ENCODE measurements at places on chromosomes 7 and 10.

- DNase-seq, result no peak
Observed at GRCh38 chr7:66426996-66427395, 201.7 kb upstream of the KCTD7 start.

DNA sequence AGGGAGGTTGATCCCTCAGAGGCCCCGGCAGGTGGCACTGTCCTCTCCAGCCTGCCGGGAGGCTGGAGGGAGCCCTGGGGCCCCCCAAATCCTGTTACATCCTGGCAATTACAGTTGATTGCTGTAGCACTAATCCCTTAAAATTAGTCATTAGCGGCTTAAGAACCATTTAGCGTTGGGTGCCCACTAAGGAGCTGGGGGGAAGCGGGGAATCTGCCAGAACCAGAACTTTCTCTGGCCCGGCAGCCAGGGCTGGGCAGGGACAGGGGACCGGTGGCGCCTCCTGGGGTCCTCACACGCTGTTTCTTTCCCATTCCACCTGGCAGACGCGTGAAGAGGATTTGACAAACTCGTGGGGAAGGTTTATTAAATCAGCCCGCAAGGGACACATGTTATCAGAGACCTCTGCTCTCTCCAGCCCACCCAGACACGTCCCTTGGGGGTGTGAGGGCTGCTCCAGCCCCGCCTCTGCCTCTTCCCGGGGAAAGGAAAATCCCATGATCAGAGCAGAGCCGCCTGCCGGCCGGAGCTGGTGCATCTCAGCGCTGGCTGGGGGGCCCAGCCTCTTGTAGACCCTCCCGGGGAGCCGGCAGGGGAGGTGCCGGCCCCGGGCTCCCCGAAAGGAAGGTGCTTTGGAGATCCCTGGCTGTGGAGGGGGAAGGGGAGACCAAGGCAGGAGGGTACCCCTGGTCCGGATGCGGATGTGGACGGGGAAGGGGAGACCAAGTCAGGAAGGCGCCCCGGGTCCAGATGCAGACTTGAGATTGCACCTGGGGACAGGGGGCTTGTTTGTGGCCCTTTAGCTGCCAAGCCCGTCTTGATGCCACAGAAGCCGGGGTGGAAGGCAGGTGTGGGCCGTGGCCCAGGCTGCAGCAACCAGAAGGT is 142.7 kb downstream of the ELFN1 start:
- no peak for DNase-seq

DNA sequence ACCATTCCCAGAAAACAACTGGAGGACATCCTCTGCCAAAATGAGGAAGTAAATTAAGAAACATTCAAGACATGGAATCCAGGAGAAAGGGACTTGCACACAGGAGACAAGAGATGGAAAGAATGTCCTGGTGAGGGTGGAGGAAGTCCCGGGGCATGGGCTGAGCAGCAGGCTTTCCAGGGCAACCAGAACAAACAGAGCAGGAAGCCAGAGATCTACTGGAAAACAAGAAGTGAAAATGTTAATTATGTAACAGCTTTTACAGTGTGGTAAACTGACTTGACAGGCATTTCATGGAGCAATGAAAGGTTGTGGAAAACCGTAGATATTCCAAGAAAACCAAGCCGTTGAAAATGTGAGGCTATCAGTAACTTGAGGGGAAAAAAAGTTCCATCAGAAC is 55.2 kb upstream of the ZNF746 start:
- no peak for DNase-seq

GRCh38 chr10:100327007-100327717 is 2.9 kb downstream of the PKD2L1 start:
- DNase-seq, result no peak

- DNase-seq, result no peak
Observed at GRCh38 chr10:1227510-1228402, 171.6 kb downstream of the WDR37 start.

DNA sequence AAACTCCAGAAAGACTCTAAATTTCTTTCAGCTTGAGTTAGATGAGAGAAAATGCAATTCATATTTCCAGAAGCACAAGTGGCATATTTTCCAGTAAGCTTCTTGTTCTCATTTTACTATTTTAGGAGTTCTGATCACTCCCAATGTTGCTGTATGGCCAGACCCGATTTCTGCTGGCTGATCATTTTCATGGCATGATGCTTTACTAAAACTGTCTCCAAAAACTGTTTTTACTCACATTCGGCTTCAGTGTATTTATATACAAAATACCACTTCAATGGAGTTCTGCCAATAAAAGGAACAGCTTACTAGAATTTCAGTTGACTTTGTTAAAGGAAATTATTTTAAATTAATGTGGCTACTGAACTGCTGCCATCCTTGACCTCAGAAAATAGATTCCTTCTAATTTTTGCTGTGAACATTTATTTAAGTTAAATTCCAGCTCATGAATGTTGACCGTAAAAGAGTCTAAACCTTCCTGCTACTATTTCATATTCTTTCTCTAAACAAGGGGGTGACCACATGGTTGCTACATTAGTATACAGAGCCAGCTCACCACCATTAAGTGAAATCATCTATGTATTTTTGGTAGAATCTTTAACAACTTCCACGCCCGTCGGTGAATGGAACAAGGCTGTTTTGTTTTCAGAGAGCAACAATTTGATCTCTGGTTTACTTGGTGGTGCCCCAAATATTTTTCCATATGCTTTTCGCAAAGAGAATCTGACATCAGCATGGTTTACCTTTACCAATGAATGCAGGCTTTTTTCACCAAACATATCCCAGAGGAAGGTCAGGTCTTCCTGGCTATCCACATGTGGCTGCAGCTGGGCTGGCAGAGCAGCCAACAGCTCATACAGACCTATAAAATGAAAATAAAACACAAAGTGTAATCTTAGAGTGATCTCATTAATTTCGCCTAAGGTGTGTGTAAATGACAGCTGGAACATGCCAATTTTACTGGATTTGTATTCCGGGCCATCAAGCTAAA is 101.2 kb downstream of the MPP7 start:
- DNase-seq, result no peak

DNA sequence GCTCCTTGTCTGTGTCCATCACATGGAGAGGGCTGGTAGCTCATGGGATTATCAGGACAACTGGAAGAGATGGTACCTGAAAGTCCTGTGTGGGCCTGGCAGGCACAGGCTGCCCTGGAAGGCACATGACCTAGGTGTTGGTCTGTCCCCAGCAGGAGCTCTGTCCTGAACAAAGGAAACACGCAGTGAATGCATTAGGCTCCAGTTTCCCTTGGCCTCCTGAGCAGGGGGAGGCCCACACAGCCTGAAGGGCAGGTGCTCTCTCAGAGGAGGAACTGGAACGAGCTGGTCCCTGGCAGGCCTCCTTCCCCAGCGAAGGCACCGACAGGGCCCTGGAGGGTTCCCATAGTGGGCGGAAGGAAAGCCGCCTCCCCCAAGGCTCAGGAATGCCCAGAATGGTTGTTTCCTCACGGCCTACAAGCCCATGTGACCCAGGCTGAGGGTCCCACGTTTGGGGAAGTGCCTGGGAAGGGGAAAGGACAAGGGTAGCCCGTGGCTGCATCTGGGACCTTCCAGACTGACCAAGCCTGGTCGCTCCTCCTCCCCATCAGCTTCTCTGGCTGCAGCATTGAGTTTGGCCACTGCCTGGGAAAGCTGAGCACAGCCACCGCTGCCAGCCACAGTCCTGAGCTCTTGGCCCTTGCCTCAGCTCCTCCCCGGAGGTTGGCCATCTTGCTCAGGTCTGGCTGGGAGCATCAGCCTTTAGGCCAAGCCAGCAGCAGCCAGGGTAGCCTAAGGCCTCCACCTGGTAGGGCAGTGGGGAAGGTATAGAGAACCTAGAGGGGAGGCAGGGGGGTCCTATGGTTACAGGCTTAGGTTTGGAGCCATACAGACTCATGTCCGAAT is 21.8 kb downstream of the CXCL12 start:
- DNase-seq, result no peak

GRCh38 chr10:89861584-89862301 is 160.4 kb downstream of the KIF20B start:
- peak; percentile 66 for DNase-seq

DNA sequence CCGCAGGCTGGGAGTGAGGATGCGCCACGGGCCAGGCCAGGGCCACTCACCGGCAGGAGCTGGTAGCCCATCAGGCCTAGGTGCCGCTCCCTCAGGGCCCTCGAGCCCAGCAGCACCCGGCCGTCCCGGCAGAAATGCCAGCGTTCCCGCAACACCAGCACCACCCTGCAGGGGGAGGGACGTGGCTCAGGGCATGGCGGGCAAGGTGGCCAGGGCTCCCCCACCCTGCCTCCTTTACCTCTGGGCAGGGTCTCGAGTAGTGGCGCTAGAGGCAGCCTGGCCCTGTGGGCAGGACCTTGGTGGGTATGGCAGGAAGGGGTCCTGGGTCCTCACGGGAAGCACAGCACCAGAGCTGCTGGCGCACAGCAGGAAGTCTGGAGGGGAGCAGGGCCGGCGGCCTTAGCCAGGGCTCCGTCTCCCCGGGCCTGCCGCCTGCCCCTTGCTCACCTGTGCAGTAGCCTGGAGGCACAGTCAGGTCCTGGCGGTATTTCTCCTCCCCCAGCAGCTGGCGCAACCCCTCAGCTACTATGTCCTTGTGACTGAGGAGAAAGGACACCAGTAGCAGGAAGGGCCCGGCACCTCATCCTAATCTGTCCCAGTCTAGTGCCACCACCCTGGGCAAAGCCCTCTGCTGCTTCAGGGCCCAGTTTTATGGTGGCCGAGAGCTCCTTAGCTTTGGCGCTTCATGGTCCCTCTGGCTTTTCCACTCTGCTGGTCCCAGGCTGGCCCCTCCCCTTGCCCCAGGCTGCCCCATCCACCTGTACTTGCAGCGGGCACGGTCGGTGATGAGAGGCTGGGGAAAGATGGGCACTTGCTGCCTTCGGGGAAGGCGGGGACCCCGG is 3.5 kb downstream of the FASTK start:
- DNase-seq, result no peak

- DNase-seq, result no peak
Observed at GRCh38 chr7:36070230-36070629, 82.8 kb upstream of the EEPD1 start.

- DNase-seq, result no peak
Observed at GRCh38 chr7:50867034-50867356, 84.3 kb upstream of the GRB10 start.

DNA sequence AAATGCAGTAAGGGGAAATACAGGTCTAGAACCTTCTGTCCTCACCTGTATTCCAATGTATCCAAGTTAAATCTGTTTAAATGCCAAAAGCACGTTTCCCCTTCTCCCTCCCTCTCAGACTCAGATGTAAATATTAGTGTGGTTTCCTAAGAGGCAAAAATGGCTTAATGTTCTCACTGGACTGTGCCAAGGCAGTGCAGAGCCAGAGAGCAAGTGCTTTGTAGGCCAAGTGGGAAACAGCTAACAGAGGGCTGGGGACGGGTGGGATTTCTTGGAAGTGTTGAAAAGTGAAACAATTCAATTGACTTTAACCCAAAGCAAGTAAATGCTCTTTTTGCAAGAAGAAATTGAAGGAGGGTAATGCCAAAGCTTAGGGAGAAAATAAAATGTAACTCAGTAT is 103.1 kb downstream of the GSAP start:
- DNase-seq, result no peak

DNA sequence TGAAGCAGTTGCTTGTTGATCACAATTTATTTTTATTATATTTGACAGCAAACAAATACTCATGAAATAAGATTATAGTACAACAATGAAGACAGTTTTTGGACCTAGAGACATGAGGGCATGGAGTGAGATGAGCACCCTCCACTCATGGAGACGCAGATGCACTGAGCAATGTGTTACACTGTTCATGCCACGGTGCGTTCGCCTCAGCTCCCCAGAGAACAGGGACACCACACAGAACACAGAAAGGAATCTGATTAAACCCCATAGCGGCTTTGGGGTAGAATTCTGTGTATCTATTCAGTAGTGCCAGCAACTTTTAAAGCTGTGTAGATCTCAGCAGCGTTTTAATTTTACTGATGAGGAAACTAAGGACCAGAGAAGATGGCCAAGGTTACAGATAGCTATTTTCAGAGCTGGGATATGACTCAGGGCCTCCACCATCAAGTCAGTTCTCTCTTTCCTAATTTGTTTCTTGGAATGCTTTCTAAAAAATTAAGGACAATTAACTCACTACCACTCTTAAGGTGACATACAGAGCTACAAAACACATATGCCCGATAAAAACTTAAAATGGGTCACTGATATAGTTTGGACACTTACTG is 33.6 kb downstream of the FAM25A start:
- DNase-seq, result no peak

GRCh38 chr7:15801551-15801950 is 115.1 kb upstream of the MEOX2 start:
- DNase-seq, result peak; percentile 44

GRCh38 chr7:149422162-149422913 is 38.5 kb downstream of the ZNF777 start:
- DNase-seq, result peak; percentile 62

GRCh38 chr7:26318921-26319320 is 27.3 kb downstream of the SNX10 start:
- DNase-seq, result no peak
